ENCODE measurements at places on chromosomes 3 and 15.

DNA sequence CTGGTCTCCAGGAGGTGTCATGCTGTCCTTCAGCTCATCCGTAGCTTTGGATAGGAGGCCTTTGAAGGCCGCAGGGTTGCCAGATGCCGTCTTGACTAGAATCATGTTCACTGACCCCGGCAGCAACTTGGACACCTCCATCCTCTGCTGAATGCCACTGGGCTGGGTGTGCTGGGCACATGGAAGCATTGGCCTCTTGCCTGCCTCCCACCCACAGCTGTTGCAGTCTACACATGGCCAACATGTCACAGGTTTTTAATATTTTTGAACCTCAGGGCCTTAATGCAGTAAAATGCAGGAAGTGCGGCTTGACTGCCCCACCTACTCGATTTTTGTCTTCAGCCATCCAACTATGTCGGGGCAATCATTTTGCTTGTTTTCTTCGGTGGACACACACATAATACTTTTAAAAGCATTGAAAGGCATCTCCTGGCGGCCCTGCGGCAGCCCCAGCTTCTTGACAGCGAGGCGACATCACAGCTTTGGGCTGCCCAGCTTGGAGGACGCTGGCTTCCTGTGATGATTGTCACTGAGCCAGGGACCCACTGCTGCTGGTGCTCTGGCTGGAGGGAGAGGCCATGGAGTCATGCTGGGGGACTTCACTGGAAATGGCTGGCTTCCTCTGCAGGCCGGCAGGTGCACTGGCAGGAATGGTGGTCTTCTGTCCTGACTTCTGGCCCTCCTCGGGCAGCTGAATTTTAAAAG lies 31.6 kb upstream of the ACAD9 start:
- no peak for DNase-seq

- no peak for DNase-seq
Observed at GRCh38 chr3:73073091-73073707, 11.7 kb downstream of the EBLN2 start.

DNA sequence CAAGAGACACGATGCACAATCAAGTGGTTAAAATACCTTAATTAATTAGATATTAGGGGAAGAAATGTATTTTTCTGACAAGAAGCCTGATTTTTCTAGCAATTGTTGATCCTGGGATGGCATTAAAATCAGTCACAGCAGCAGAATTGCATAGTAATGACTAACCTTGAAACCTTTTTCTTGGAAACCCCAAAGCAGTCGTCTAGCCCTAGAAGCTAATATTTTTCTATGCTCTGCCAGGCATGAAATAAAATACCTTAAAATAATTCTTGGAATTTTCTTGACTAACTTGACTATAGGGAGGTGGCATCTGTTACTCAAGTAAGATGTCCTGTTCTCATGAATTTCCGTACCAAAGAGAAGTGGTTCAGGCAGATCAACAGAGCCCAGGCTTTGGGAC lies 204.1 kb downstream of the THRB start:
- no peak for DNase-seq

DNA sequence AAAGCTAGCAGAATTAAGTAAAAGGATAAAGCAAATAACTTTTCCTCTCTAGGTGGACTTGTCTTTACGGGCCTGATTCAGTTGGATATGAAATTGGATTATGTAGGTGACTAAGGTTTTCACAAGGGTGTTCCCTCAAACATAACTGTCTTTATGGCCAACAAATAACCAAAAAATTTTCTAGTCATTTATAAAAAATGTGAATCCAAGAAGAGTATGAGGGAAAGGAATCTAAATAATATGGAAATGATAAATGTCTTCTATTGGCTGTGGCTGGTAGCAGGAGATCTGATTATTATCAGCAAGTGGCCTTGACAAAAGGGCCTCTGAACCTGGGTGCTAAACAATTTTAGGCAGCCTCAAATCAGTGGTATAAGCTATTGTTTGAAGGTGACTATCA lies 594.0 kb upstream of the UBE2E2 start:
- no peak for DNase-seq

DNA sequence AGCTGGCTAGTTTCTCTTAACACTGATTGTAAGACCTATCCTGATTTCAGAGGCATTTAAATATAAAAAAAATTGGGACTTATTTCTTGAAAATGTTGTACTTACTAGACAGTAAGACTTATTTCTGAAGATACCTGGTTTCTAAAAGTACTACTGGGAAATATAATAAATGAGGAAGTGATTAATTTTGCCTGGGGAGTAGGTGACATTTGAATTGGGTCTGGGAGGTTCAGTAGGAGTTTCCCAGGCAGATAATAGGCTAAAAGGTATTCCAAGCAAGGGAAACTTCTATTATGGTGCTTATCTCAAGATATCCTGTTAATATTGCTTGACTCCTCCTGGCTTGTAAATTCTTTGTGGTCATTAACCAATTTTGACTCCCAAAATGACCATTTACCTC lies 6.5 kb upstream of the IQGAP1 start:
- no peak for DNase-seq

- no peak for DNase-seq
Observed at GRCh38 chr3:71441925-71442651, 141.4 kb downstream of the FOXP1 start.

GRCh38 chr3:10600296-10600714 lies 94.9 kb upstream of the ATP2B2 start:
- no peak for DNase-seq

GRCh38 chr3:16013568-16013967 lies 160.9 kb upstream of the GALNT15 start:
- DNase-seq = no peak

DNA sequence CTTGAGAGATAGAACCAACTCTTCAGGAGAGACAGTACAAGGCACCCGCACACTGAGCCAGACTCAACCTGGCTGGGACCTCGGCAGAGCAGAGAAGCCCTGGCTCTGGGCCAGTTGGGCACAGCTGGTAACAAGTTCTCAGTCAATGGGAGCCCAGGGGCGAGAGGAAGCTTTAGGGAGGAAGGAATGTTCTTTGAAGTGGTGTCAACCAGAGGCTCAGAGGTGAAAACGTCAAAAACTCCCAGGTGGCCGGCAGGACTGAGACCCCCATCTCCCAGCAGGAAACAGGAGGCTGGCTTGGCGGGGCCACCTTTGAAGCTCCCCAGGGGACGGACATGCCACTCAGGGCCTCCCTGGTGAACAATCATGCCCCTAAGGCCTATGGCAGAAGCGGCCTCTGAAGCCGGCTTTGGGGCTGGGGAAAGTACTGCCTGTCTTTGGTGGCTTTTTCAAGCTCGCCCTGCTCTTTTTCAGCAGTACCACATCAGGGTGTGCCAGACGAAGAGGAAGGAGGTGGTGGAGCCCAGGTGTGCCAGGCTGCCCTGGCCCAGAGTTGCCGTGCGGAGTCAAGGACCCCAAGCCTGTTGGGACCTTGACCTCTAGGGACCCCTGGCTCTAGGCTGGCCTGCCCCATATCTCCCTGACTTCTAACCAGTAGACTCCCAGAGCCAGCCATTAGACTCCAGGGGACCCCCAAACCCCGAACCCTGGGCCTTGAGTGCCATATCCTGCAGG lies 16.7 kb upstream of the TBC1D21 start:
- no peak for DNase-seq

DNA sequence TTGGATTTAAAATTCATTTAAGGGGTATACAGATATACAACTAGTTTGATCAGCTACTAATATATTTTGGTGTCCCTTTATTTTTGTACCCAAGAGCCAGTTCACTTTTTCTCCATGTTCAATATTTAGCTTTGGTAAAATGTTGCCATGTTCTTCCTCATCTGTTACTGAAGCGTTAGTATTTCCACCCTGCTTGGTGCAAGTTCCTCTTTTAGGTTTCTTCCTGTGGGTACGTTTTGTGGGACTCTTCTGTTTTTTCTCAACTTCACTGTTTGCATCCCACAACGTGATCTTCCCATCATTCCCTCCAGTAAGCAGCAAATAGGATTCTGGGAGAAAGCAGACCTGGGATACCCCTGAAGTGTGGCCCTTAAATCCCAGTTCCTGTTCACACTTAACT lies 14.1 kb downstream of the WDR53 start:
- no peak for DNase-seq

- DNase-seq = no peak
Observed at GRCh38 chr15:66886241-66886675, 179.1 kb upstream of the SMAD3 start.

DNA sequence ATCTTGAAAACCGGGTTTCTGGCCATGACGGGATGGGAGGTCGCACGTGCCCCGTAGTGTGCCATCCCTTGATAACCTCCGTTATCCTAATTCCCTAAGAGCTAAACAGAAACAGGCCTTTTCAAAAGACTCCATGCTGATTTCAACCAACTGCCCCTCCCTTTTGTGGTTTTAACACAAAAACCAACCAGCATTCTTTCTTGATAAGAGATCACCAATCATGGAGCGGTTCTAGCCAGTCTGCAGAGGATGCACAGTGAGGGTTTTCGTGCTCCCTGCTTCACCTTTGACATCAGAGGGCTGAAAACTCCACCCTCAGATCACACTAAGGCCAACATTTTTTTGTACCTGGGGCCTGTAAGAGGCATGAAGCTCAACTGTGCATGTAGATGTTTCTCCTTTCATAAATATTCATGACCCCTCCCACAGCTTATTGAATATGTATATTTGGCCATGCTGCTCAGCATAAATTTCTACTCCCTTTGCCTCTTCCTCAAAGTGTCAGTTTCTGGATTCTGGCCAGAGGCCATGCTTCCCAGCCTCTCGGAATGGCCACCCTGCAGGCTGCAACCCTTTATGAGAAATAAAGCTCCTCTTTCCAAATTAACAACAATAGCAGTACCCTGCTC lies 41.3 kb downstream of the FAM3D start:
- DNase-seq = no peak

- no peak for DNase-seq
Observed at GRCh38 chr3:111506435-111506834, 35.6 kb upstream of the CD96 start.

Data from CD4-positive, alpha-beta T cell treated with Interleukin-12 subunit alpha and Interleukin-12 subunit beta, for 1 hour (primary cell).